ENCODE measurements at places on chromosomes 2 and 18. TPM values are rescaled to one million over a fixed set of nuclear protein-coding genes. Genes with fewer than 3 reads are reported as not detected.

- no peak for DNase-seq
Measured at GRCh38 chr2:19350678-19351401, 7.6 kb downstream of the OSR1 start.

DNA sequence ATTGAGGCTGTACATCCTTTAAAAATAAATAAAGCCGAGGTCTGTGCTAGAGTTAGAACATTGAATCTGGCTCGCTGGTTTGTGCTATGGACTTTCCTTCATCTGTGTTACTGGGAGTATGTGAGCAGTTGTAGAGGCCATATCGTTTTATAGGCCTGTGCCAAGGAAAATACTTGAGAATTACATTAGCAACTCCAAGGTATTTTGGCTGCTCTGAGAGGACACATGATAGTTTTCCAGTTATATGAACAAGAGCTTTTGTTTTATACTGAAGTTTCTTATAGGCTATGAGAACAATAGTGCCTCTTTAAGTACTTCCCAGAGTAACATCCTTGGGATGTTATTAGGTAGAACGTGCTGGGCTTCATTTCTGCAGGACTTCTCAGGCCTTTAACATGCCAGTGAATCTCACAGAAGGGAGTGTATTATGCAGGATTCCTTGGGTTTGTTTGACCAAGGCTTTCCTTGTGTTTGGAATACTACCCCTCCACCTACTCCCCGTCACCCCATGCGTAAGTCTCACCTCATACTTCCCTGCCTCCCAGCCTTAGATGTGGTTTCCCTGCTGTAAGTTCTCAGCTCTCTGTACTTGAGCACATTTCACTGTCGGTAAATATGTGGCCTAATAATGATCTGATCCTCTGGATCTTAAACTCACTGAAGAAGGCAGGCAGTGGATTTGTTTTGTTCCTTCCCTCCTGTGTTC is 21.0 kb downstream of the TCF7L1 start:
- no peak for DNase-seq

GRCh38 chr2:20939931-20940795 is 103.7 kb downstream of the APOB start:
- no peak for DNase-seq

- no peak for DNase-seq
Measured at GRCh38 chr2:202529389-202529788, 105.4 kb upstream of the FAM117B start.

DNA sequence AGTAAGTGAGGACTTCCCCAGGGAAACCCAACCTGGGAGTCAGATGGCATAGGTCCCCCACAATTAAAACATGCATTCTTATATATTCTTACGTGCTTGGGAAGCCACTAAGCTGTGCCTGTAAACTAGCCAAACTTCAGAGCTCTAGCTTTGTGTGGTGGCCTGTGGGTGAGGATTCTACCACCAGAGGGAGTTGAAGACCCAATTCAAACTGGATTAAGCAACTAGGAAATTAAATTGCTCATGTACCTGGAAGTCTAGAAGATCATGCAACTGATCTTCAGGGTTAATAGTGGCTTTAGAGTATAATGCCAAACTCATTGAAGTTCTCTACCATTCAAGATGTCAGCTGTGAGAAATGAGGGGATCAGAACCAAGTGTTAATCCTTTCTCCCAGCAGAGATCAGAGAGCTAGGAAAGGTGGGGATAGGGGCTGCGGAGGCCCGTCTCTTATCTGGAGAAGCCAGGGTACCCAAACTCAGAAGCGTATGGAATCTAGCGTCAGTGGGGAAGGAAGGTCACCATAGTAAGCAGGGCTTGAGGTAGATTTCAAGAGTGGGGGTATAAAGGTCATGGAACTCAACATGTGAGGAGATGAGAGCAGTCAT is 53.2 kb upstream of the CCDC85A start:
- no peak for DNase-seq

GRCh38 chr2:174914853-174915760 is 90.1 kb downstream of the CHN1 start:
- no peak for DNase-seq

GRCh38 chr2:134489732-134490384 is 228.9 kb downstream of the TMEM163 start:
- DNase-seq, result no peak

DNA sequence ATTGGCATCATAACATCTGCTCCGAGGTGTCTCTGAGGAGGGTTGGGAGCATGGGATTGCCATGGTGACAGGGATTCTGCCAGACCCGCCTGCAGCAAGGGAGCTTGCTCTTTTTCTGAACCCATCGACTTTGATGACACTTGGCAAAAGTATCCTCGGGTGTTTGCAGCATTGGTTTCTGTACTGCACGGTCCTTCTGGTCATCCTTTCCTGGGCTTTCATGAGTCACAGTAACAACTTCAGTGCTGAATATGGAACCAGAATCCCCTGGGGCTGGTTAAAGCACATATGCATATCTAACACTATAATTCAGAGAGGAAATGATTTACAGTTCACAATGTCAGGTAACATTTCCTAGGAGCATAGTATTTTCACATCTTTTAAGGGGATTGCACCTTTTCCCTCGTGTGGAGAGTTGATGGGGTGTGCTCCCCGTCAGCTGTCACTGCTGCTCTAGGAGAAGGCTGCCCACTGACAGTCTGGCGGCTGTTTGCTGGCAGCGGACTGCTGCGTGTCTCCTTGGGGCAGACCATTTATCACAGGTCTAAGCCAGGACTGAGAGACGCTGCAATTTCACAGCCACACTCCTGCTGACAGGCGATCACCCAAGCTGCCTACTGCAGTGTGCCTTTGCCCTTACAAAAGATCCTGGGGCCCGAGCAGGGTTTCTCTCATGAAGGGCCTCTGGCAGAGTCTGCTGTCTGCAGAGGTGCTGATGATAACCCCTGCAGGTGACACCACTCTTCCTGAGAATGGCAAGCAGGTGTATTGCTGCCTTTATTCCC is 425.3 kb downstream of the THSD7B start:
- no peak for DNase-seq

DNA sequence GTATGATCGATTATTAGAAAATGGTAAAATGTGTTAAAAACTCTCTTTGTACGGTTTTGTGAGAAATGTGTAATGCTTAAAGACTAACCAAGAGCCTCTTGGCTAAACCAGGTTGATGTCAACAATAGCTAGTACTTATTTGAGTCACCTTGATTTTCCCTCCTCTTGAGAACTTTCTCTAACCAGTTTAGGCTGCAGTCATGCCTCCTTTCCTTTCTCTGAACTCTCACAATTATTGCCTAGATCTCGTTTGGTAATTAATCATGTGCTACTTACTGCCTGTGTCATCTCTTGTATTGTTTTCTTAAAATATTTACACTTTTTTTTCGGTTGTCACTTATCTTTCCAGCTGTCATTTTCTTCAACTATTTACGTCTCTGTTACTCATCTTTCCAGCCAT is 1.1 kb upstream of the EPC2 start:
- no peak for DNase-seq

GRCh38 chr2:133255360-133255759 is 312.9 kb downstream of the NCKAP5 start:
- no peak for DNase-seq

DNA sequence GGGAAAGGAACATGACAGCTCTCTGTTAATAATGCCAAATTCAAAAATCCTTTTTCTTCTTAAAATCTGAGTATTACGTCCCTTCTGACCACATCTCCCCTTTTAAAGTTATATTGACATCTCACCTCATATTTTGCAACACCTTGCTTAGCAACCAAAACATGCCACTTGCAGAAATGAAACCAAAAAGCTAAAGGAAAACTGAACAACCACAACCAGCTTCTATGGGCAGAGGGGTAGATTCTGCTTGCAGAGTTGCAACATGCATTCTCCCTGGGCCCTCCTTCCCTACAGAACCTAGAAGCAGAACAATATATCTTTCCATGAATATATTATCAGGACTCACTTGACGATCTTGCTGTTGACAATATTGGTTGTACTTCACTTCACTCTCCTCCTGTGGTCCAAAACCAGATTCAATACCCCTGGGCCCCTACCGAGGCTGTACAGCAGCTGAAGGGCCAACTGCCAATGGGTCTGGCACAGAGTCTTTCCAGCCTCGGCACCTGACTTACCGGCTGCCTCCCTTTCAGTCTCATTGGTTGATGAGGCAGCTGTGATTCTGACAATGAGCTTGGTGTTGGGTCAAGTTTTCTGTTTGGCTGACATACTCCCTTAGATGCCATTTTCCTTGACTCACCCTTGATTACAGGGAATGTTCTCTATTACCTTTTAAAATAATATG is 616.6 kb downstream of the ZEB2 start:
- no peak for DNase-seq

DNA sequence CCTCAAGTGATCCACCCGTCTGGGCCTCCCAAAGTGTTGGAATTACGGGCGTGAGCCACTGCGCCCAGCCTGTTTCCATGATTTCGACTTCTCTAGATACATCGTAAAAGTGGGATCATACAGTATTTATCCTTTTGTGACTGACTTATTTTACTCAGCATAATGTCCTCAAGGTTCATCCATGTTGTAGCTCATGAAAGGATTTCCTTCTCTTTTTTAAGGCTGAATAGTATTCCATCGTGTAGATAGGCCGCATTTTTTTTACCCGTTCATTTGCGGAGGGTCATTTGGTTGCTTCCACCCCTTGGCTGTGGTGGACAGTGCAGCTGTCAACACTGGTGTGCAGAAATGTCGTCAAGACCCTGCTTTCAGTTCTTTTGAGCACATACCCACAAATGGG is 48.8 kb upstream of the SMAD7 start:
- no peak for DNase-seq

DNA sequence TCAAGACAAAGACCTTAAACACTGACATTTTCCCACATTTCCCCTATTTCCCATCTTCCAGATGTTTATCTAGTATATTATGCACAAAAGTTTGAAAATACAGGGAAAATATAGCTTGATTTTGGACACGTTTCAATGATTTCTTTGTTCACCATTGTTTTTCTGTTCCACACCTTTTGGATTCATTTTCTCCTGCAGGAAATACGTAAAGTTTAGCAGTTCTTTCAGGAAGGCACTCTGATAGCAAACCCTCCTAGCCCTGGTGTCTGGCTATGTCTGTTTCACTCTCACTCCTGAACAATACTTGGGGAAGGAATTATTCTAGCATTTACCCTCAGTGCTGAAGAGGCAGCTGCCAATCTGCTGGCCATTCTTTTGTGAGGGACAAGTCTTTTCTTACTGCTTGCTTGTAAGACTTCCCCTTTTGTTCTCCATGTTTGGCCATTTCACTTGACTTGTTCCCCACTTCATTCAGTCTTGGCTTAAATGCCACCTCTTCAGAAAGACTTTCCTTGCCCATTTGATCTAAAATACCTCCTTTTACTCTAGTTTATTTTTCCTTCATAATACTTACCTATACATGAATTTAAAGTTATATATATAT is 195.4 kb downstream of the RNF152 start:
- no peak for DNase-seq

DNA sequence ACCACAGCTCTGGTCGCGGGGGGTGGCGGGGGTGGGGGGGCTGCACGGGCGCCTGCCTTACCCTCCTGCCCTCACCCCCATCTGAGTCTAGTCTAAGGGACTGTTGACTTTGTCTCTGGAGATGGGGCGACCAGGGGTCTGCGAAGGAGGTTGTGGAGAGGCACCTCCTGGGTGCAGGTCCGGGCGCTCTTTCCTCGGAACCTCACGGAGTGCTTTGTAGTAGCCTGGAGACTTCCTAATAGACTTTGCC is 141.3 kb downstream of the MEIS1 start:
- no peak for DNase-seq

GRCh38 chr2:221771297-221771696 is 199.2 kb upstream of the EPHA4 start:
- DNase-seq, result no peak

GRCh38 chr2:189798312-189799029 is 14.2 kb downstream of the PMS1 start:
- no peak for DNase-seq

DNA sequence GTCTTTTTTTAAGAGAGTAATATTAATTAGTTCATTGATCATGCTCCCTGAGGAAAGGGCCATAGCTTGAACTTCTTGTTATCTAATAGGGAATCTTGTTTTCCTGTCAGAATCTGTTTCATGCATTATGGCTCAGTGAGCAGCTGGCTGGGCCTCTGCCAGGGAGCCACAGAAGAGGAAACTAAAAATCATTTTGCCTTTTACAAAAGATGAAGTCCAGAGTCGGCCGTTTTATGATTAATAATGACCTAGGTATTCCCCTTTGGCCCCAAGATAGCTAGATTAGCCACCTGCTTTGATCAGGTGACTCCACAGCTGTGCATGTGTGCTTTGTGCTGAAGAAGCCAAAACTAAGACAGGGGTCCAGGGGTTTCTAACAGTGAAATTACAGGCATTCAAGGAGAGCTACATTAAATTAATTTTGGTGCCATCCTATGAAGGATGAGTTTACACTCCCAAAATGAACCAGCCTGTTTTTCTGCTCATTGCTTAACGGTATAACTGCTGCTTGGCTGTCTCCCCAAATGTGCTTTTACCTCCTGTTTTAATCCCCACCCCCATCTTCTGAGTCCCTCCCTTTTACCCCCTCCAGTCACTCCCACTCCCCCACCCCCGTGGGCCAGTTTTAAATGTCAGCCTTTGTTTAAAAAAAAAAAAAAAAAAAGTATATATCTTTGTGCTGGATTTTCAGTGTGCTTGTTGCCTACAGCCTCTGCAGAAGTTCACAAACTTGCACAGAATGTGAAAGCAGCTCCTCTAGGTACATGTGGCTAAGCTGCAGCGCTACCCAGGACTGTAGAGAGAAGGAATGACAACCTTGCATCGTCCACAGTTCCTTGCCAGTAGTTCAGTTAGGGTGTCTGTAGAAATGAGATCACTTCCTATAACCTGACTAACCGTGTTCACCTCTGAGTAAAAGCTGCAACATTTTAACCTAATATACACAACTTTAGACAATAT is 93.1 kb downstream of the CABLES1 start:
- DNase-seq, result no peak

DNA sequence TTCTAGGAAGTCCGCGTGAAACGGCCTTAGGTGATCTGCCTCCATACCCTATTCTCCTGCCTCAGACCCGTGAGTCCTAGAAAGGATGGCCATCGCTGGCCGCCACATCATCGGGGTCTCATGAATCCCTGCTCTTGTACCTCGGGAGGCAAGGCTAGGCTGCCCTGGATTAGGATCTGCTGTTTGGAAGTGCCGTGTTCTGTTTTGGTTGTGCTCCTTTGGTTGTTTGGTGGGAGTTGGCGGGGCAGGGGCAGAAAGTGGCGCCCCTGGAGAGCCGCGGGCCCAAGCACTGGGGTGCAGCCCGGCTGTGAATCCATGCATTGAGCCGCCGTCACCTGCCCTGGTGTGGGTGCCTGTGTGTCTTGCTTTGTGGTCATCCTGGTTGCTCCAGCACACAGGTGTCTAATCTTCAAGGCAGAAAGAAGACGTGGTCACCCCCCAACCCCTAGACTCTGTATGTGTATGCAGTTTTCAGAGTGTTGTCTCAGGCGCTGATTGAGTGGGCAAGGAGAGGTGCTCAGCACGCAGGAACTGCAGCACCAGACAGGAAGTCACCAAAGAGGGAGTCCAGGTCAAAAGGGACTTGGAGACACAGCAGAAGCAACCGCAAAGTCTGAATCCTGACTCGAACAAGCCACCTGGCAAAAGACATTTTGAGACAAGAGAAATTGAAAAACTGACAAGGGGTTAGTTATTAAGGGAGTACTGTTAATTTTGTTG is 80.0 kb upstream of the LDLRAD4 start:
- no peak for DNase-seq

The TBR1 gene
- not detected for total RNA-seq

The EFHD1 gene
- total RNA-seq, result 1.4 TPM

The RNF125 gene
- total RNA-seq, result 8.4 TPM

The SLC14A1 gene
- total RNA-seq, result 0.32 TPM

The EXOC6B gene
- total RNA-seq, result 21.3 TPM
